Activated T-cell treated with anti-CD3 and anti-CD28 coated beads, Interleukin-2, amount 50 U/mL, for 1 hour (primary cell): ENCODE measurements at places on chromosomes 2 and 18.

GRCh38 chr2:143177096-143177786, 48.0 kb downstream of the ARHGAP15 start:
- DNase-seq, result no peak

GRCh38 chr2:155913356-155913755, 419.2 kb downstream of the NR4A2 start:
- DNase-seq, result no peak

GRCh38 chr18:45871431-45872084, 46.1 kb downstream of the SIGLEC15 start:
- no peak for DNase-seq

DNA sequence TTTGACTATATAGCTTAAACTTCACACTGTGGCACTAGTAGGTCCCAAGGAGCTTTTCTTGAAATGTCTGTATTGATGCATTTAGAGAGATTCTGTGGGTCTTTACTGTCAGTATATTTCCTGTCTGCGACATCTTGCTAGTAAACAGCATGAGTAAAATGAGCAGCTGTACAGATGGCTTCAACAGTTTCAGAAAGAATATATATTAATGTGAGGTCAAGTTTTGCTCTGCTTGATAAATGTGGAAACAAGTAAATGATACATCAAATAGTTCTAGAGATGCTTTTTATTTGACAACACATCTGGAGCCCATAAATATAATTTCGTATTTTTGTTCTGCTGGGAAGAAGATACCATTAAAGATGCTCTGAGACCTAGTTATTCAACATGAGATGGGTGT, 310.9 kb upstream of the COL3A1 start:
- DNase-seq, result no peak

- no peak for DNase-seq
Observed at GRCh38 chr2:33516456-33516995, 40.1 kb downstream of the RASGRP3 start.

DNA sequence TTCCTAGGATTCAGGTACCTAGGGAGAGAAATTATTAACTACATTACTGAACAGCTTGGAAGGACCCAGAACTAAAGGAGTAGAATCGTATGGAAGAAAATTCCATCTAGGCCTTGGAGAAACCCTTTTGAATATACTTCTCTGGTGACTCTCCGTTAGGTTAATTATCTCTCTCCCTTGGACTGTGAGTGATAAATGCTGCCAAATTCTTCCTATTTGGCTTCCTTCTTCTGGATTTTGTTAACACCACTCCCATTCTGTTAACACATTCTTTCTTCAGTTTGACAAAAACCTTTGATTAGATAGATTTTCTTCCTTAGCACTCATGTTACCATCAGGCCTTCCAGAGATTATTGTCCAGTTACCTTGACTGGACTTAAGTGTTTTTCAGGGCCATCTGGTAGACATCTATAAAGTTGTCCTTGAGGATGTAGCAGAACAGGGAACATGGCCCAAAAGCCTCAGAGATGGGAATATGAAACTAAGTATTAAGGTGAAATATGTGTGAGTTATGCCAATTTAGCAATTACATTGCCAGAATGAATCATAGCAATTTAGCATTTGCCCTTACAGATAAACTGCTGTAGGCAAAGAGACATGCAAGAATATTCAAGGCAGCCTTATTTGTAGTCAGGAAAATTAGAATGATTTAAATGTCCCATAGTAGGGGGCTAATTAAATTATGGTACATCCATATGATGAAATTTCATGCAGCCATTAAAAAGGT, 6.7 kb downstream of the CYP27A1 start:
- DNase-seq, result no peak

- DNase-seq, result no peak
Observed at GRCh38 chr2:157874997-157875640, 1.0 kb downstream of the ACVR1 start.

- no peak for DNase-seq
Observed at GRCh38 chr2:179195141-179195540, 69.5 kb downstream of the SESTD1 start.

- DNase-seq, result peak; percentile 16
Observed at GRCh38 chr2:96530474-96531357, 5.8 kb upstream of the ARID5A start.

DNA sequence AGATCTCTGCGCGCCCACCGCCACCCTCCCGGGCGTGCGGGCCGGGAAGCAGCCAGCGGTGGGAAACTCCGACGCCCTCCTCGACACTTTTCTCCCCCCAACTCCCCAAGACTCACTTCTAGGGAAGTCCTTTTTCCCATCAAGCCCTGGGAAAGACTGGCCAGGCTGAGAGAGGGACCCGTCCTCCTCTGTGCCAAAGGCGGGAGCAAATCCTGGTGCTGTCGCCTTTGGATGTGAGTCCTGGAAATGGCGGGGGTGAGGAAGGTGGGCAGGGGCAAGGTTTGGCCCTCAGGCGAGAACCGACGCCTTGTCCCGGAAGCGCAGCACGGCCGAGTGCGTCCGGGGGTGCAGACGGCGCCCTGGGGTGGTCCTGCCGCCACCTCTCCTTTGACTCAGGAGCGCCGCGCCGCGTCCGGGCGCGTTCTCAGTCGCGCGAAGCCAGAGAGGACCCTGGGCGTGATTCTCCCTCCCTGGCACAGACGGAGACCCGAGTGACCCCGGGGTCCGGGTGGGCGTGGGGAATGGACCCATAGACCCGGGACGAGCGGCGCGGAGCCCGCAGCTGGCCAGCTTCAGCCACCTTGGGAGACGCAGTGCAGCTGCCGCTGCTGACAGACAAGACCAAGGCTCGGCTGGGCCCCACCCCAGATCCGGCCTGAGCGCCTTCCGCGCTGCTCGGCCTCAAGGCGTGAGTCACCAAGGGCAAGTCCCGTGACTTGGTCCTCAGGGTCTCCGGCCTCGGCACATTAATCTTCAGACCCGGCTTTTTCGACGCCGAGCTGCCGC, 3.5 kb upstream of the LBX2 start:
- peak; percentile 54 for DNase-seq

GRCh38 chr2:240585101-240585500, 1.4 kb upstream of the CAPN10 start:
- no peak for DNase-seq

- DNase-seq, result no peak
Observed at GRCh38 chr2:224369028-224369632, 32.8 kb downstream of the FAM124B start.

GRCh38 chr2:124832521-124832920, 807.4 kb downstream of the CNTNAP5 start:
- no peak for DNase-seq

DNA sequence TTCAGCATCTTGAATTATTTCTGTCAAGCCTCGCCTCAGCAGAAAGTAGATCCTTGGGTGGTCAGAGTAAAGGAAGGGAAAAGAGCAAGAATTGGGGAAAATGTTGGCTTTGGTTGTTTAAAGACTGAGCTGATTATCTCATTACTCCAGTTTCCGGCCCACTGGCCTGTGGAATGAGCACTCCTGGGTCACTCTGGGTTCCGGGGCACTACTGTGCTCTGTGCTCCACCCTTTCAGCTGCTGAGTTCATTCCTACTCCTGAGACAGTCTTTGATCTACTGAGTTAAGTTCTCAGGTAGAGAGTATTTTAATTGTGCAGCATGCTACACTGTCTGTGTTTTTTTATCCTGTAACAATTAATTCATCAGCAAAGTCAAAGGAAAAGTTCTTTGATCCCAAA, 427.7 kb downstream of the CDH2 start:
- no peak for DNase-seq

DNA sequence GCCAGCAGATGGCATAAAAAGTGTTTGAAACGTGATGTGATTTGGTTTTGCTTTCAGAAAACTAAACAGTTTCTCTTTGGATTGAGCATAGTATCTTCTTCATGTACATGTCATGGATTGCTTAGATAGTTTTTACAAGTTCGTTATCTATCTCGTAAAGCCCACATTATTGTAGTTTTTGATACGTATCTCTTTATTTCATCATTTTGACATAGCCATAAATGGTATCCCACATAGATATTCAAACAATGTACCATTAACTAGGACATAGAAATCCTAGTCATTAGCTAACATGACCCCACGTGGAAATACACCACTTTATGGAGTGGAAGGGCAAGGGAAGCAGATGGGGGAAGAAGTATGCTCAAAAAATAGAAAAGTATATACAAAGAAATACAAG, 93.6 kb downstream of the MAP2 start:
- DNase-seq, result no peak

DNA sequence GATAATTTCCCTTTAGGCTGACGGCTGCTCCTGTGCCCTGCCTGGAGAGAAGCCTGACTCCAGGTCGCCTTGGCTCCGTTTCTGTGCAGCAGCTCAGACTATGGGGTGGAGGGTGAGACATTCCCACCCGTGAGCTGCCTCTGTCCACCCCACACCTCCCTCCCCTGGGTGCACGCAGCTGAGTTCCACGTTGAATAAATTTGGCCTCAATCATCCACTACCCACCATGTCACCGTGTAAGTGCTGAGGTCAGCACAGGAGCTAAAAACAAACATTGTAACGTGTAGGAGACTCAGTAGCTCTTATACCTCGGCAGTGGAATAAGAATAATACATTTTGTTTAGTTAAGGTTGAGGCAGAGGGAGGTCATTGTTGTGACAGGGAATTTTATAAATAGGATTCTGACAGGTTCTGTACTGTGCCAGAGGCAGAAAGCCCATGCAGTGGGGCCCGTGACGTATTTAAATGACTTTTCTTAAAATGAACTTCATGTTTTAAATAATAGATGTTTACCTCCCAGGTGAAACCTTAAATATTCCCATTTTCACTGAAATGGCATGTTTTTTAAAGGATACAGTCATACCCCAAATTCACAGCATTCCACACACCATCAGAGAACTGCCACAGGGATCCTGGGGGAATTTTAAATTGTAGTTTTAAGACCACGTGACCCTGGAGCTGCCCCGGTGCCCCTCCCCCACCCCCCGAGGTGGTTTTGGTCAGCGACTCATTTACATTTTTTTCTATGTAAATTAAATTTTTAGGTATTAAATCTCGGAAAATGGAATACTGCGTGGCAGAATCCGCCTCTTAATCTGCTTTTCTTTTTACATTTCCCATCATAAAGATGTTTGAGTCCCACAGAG, 50.2 kb downstream of the NFATC1 start:
- no peak for DNase-seq

- DNase-seq, result no peak
Observed at GRCh38 chr2:202221873-202222272, 16.5 kb downstream of the SUMO1 start.

DNA sequence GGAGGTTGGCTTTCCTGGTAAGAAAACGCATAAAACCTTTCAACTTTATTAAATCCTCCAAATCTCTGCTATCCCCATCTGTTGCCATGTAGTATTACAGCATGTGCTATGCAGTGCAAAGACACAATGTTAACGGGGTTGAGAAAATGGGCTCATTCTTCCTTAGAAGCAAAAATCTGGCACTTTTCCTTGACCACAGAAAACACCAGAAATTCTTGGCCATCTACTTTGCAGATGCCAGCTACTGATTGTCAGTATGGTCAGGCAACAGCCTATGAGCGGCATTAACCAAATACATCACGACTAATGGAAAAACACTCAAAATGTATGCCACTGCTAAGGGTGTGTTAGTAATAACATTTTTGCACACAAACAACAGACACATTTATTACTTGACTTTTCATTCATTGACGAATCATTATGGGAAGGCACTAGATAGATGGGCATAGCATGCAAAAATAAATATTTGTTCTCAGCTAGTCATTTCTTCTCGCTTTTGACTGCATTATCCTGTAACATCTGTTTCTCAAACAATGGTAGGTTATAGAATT, 65.2 kb upstream of the CRIM1 start:
- no peak for DNase-seq

GRCh38 chr2:163751696-163752095, 15.9 kb upstream of the FIGN start:
- DNase-seq, result no peak

- no peak for DNase-seq
Observed at GRCh38 chr2:847669-848068, 103.0 kb upstream of the SNTG2 start.

GRCh38 chr18:63099848-63100629, 219.5 kb downstream of the BCL2 start:
- no peak for DNase-seq

- no peak for DNase-seq
Observed at GRCh38 chr2:45918463-45919159, 267.1 kb downstream of the PRKCE start.

- no peak for DNase-seq
Observed at GRCh38 chr2:169086893-169087467, 17.6 kb downstream of the DHRS9 start.

- no peak for DNase-seq
Observed at GRCh38 chr18:12747530-12748315, 44.9 kb downstream of the PSMG2 start.

DNA sequence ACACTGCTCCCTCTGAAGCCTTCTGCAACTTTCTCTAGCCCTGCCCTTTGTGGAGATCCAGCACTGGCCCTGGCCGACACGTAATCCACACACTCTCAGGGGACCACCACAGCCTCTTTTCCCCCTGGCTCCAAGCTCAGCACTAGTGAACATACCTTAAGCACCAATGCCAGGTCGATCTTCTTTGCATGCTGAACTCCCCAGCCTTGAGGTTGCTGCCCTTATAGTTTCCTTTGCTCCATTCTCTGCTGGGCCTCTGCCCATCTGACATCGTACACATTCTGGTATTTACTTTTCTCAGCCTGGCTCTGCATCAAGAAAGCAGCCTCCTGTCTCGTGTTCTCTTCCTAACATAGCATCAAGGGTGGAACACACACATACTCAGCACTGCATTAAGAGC, 361.5 kb downstream of the LPIN1 start:
- no peak for DNase-seq

DNA sequence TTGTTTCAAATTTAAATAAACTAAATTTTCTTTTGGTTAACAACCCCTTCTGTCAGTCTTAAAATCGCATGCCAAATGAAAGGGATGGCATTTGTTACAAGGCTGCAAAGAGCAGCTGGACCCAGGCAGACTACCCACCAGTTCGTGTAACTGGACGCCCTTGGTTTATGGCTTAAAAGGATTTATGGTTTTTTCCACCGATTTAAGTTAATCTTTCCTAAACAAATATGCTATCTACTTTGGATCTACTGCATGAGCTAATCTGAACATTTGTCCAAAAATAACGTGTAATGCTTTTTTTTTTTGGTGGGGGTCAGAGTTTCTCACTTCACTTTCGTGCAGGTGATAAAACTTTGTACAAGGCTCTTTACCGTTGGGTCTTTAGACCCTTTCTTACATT, 62.9 kb downstream of the DIS3L2 start:
- no peak for DNase-seq

DNA sequence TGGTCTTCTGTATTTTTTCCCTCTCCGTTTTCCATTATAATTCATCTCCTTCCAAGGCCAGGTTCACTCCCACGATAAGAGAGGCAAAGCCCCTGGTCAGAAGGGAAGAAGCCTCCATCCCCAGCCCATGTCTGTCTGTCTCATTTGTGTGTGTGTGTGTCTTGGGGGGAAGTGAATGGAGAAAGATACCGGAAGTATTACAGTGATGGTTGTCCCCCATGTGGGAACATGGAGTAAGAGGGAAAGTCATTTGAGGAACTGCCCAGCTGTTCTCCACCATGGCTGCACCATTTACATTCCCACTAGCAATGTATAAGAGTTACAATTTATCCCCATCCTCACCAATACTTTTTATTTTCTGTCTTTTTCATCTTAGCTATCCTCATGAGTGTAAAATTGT, 113.6 kb upstream of the ATP8B1 start:
- no peak for DNase-seq

- DNase-seq, result no peak
Observed at GRCh38 chr2:10184421-10184820, 61.9 kb downstream of the RRM2 start.
